ENCODE measurements at places on chromosomes 2 and 18.

DNA sequence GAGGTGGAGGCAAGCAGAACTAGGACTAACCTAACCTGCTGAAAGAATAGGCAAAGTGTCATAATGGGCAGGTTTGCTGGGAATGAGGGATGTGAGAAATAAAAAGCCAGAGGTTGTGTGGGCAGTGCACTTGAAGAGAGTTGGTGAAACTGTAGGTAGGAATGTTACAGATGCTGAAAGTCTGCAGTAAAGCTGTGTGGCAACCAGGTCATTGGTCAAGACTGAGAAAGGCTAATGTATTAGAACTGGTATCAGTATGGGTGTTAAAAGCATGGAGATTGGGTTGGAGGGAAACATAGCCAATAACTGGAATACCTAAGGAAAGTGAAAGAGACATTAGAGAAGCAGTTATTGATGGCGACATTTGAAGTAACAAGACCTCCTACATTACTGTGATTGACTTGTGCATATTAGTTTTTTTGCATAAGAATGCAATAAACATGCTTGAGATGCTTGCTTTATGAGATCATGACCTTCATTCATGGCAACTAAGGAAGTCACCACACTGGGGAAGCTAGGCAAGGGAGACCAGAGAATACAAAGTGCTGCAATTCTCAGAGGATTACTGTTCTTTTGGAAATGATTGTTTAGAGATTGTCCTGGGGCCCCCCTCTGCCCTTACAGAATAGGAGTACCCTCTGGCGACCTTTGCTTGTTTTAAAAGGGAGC lies 11.8 kb downstream of the GULP1 start:
- DNase-seq, result peak; percentile 19

DNA sequence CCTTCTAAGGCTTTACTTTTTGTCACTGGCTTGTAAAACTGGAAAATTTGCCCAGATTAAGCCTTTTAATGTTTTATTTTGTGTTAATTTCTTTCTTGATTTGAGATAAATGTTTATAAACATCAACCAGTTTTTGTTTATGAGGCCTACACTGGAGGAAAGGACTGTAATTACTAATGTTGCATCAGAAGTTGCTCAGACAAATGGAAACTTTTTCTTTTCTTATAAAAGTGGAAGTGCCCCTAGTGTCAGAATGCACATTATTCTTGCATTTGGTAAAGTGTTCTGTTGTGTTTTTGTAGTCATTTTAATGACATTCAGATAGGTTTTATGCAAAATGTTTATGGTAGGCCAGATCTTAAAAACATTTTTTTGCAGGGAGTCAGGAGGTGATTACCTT lies 25.3 kb downstream of the LCLAT1 start:
- DNase-seq, result no peak

- no peak for DNase-seq
These were observed 176.1 kb downstream of the SH3BP4 start for GRCh38 chr2:235127931-235128330.

DNA sequence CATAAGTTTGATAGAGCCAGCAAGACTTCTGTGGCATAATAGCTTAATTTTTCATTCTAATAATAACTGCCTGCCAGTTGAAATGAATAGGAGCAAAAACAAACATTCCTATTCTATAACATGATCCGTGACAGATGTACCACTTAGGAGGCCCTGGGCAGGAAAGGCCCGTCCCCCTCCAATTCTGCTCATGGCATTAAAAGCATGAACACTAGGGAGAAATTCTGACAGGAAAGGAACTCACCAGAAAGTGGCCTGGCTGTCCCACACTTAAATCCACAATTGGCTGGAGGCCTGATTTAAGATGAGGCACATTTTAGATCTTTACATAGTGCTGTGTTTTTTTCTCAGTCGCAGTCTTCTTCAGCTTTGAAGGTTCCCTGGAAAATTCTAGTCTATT lies 261.9 kb upstream of the ETAA1 start:
- DNase-seq, result no peak

DNA sequence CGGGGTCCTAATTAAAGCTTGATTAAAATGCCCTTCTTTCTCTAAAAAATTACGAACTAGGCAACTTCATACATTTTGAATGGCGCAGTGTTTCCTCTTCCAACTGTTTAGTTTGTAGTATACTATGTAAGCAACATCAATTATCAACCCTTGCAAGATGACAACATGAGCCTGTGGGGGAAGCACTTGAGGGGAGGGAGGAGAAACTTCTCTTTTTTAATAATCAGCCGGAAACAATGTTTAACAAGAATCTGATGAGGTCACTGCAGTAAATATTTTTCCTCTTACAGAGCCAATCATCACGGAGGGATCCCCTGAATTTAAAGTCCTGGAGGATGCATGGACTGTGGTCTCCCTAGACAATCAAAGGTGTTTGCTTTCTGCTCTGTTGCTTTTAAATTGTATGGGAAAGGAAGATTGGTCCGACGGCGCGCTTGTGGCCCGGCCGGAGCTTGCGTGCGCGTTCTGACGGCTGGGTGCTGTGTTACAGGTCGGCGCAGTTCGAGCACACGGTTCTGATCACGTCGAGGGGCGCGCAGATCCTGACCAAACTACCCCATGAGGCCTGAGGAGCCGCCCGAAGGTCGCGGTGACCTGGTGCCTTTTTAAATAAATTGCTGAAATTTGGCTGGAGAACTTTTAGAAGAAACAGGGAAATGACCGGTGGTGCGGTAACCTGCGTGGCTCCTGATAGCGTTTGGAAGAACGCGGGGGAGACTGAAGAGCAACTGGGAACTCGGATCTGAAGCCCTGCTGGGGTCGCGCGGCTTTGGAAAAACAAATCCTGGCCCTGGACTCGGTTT lies 5.3 kb upstream of the DLX1 start:
- no peak for DNase-seq

DNA sequence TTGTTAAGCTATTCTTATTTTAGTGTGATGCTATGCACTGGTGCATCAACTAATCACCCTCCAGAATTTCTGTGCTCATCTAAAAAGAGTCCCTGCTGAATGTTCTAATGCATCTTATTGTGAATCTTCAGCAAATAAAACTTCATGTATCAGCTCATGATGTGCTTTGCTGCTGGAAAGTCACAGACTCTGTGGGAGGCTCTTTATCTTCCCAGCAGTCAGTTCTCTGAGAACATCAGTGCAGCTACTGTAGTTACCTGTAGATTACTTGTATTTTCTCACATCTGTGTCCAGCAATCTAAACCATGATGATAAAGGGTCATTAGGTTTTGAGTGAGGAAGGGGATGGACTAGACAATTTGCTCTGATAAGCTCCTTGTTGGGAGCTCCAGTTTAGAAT lies 141.6 kb upstream of the SP3 start:
- no peak for DNase-seq

GRCh38 chr2:138777996-138778395 lies 2.2 kb downstream of the NXPH2 start:
- peak; percentile 9 for DNase-seq

DNA sequence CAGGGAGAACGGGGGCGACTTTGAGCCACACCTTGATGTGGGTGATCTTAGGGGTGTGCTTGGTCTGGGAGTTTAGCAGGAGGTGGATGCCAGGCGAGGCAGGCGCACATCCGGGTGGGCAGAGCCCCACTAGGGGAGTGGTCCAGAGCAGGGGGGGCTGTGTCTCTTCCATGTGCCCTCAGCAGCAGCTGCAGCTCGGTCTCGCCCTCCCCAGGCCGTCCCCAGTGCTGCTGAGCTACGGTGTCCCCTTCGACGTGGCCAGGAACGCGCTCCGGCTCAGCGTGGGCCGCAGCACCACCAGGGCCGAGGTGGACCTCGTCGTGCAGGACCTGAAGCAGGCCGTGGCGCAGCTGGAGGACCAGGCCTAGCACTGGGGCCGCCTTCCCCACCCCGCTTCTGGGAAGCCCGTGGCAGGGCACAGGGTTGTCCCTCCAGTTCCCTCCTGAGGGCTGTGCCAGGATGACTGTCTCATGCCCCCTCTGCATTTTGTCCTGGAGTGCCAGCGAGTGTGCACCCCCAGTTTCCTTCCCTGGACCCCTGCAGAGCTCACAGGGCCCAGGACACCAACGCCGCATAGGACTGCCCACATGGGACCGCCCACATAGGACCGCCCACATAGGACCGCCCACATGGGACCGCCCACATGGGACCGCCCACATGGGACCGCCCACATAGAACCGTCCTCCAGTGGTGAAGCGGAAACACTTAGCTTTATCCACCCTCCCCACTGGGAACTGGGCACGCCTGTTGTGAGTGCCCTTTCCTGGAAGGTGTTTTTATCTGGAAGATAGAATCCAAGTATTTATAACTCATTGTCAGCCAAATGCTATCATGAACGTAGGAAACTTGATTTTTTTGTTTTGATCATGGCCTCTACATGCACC lies 1.9 kb upstream of the ESPNL start:
- DNase-seq, result peak; percentile 59

- no peak for DNase-seq
These were observed 177.3 kb downstream of the AGAP1 start for GRCh38 chr2:235670974-235671787.

- DNase-seq, result no peak
These were observed 53.8 kb downstream of the NEDD4L start for GRCh38 chr18:58097907-58098166.

DNA sequence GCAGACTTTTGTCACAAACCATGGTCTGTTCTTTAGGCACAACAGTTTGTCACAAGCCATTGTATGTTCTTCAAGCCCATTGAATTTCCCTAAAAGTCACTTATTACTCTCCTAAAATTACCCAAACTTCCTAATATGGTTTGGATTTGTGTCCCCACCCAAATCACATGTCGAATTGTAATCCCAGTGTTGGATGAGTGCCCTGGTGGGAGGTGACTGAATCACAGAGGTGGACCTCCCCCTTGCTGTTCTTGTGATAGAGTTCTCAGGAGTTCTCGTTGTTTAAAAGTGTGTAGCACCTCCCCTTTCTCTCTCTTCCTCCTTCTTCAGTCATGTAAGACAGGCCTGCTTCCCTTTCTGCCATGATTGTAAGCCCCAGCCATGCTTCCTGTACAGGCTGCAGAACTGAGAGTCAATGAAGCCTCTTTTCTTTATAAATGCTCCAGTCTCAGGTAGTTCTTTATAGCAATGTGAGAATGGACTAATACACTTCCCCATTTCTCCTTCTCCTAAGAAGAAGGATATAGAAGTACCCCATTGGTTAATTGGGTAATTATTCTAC lies 11.2 kb upstream of the GYPC start:
- no peak for DNase-seq

GRCh38 chr2:63862806-63863205 lies 21.1 kb downstream of the UGP2 start:
- DNase-seq, result no peak

DNA sequence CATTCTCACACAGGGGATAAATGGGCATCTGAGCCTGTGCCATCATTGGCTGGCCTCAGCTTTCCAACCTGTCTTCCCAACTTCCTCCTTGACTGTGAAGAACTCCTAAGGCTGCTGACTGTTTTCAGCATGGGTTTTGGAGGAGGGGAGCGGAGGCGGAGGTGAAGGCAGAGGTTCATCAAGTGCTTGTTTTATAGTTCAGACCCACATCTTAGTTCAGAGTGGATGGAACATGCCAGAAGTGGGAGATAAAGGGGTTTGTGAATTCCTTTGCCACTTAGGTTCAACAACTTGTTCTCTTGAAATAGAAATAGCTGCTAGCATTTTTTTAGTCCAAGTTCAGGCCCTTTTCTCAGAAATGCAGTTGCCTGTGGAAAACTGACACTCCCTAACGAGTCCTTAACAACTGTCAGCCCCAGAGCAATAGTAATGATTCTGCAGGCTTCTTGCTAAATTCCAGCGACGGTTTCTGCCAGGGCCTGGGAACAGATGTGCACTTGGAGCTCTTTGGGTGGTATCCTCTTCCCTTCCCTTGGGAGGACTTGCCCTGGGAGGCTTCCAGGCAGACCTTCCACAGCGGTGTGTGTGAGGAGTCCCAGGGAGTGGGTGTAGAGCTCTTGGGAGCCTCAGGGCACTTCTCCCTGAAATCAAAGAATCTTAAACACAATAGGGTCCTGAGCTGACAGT lies 30.1 kb upstream of the ITGA6 start:
- no peak for DNase-seq

DNA sequence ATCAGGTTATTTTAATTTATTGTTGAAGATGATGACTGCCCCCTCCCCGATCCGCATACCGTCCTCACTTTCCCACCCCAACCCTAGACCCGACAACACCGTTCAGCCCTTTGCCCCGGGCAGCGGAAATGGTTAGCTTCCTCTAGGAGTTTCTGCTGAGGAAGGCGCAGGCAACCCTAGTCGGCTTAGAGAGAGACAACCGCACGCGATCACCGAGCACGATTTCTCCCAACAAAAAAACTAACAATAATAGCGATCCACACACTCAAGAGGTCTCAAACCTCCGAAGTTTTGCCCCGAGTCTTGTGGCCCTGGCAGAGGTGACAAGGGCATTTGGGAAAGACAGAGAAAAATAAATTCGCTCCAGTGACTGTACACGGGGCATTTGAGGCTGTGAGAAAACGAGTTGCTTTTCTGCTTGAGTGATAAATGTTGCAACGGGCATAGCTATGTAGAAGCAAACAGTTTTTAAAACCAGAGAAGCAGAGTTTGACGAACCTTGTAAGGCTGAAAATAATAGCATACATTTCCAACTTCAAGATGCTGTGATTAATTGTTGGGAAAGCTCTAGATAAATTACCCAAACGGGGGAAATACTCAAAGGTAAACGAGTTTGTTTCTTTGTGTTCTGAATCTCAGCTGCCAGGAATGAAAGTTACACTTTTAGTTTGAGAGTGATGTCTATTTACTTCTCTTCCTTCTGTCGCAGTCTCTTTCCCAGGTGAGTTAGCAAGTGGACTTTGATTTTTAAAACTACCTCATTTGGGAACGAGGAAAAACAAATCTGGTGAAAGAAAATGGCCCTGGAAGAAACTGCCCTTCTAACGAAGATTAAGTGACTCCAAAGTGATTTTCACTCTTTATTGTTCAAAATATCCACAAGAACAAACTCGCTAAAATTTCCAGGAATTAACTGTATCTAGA lies 11.0 kb upstream of the SIX3 start:
- no peak for DNase-seq

GRCh38 chr2:163878718-163879117 lies 142.9 kb upstream of the FIGN start:
- DNase-seq, result no peak

GRCh38 chr2:32357318-32358110 lies 691 bp downstream of the BIRC6 start:
- DNase-seq, result peak; percentile 33

DNA sequence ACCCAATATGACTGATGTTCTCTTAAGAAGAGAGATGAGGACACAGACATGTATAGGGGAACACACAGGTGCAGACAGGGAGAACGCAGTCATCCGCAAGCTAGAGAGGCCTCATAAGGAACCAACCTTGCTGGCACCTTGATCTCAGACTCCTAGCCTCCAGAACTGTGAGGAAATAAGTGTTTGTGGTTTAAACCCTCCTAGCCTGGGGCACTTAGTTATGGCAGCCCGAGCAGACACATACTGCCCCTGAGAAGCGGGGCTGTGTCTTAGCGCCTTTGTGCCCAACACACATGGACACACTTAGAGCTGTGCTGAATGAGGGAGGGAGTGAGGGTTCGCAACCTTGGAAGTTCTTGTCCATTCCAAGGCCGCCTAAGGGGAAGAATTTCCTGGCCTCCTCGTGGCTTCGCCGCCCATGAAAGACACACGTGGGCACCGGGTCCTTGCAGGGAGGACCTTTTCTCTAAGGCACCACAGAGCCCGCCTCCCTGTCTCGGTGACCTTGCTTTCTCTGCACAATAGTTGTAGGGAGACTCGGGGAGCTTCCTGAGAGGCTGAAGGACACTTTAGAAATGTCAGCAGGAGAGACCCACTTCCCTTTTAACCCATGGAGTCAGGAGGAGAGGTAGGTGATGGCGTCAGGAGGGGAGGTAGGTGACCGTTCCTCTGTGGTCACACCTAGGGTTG lies 224.5 kb upstream of the HDAC4 start:
- no peak for DNase-seq

GRCh38 chr2:218856167-218856895 lies 3.3 kb upstream of the WNT6 start:
- peak; percentile 77 for DNase-seq

Data from SW480 (cell line).